ENCODE measurements at places on chromosomes 1 and 21.

- no peak for DNase-seq
Observed at GRCh38 chr1:199313444-199313843, 674.6 kb downstream of the PTPRC start.

- DNase-seq = no peak
Observed at GRCh38 chr1:60809204-60809980, 273.0 kb upstream of the NFIA start.

GRCh38 chr1:227952374-227953021, 4.8 kb upstream of the WNT9A start:
- DNase-seq = no peak

DNA sequence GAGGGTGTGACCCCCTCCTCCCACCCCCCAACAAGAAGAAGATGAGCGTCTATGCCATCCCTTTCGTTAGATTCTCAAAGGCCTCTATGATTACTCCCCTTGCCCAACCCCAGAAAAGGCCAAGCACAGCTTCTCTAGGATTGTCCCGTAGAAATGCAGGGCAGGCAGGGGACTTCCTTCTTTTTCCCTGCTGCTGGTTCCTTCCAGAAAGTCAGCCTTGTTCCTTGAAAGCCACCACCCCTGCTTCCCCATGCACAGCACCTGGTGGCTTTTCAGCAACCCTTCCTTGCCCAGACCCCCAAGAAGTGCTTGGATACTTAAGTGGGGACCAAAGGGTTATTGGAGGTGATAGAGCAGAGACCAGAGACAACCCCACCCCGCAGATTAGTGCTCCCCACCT, 75.1 kb downstream of the ARHGEF10L start:
- no peak for DNase-seq

DNA sequence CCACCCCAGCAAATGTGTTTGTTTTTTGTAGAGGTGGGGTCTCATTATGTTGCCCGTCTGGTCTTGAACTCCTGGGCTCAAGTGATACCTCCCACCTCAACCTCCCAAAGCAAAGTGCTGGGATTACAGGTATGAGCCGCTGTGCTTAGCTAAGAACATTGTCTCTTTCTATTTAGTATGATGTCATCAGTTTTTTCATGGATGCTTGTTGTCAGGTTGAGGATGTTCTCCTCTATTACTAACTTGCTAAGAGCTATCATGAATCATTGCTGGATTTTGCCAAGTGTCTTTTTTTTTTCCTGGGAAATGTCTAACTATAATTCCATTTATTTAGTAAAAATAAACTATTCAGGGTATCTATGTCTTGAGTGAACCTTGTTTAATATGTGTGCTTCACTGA, 19.0 kb upstream of the MPC2 start:
- DNase-seq = no peak

- no peak for DNase-seq
Observed at GRCh38 chr1:183313063-183313462, 105.1 kb downstream of the NMNAT2 start.

DNA sequence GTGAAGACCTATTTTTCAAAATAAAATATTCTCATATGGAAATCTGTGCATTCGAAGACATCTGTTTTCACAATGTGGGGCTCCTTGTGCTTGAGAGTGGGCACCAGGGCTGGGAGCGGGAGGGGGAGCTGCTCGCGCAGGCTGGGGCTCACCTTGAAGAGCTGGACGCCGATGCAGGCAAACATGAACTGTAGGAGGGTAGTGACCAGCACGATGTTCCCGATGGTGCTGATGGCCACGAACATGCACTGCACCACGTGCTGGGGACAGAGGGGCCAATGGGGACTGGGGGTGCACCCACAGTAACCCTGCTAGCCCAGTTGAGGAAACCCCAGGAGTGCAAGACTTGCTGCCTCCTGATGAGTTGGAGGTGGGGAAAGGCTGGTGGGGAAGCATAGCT, 42.2 kb upstream of the KIF21B start:
- DNase-seq = no peak

- no peak for DNase-seq
Observed at GRCh38 chr1:60727552-60727951, 354.8 kb upstream of the NFIA start.

DNA sequence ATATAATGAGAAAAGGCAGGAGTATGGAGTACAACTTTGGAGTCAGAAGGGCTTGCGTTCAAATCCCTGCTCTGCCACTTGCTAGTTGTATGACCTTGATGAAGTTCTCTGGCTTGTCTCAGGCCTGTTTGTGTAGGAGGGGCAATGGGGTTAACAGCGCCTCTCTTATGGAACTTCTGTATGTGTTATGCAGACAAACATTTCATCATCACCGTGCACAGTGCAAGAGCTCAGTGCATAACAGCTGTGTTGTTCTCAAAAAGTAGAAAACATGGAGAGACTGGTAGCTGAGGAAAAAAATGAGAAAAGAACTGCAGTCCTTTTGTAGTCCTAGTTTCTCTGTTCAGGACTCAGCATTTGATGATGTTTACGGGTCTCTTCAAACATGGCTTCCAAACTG, 10.4 kb upstream of the ZNF648 start:
- no peak for DNase-seq

DNA sequence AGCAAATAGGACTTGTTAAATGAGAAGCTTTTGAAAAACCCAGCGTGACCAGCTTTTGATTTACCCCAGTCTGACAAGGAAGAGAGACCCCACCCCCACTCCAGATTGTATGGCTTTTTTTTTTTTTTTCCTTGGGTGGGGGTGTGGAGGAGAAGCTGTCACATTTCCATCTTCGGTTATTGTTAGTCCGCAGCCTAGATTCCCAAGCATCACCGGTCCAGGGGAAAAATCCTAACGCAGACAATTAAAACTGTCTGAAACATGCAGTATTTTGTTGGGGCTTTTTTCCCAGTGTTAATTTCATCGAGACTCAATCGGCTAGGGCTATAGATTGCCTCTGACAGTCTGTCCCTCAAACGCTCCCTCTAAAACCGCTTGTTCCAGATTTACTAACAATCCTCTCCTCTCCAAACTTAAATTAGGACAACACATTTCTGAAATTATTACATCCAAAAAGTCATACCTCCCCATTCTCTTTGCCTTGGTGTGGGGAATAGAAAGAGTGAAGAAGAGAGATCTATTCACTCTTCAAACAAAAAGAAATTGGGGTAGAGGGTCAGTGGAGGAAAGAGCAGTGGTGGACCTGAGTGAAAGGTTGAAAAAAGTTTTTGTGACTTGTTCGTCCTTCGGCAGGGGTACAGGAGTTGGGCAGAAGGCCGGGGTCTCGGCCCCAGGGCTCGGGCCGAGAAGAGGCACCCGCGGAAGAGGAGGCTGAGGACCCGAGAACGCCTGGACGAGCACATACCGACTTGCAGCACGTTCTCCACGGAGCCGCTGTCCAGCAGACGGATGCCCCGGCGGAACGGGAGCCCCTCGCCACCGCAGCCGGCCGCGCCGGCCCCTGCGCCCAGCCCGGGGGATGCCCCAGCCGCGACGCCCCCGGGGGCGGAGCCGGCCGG, 1.1 kb downstream of the ZSWIM5 start:
- no peak for DNase-seq

GRCh38 chr21:30044447-30045064, 104.8 kb upstream of the GRIK1 start:
- DNase-seq = no peak

- DNase-seq = no peak
Observed at GRCh38 chr1:36531833-36532232, 49.1 kb upstream of the CSF3R start.

DNA sequence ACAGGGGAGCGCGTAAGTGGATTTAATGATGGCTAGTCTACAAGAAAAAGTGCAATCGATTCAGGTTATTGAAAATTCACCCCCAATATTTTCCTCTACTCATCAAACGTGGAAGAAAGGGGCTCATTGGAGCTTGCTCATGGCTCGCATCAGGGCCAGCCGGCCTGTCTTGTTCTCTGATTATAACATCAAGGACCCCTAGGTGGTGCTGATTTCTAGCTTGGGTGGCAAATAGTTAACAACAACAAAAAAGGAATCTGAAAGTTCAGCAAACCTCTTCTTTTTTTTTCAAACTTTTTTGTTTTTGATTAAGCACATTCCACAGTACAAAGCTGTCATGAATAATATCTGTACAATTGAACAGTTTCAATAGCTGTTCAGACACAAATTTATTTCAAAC, 35.8 kb upstream of the SOD1 start:
- DNase-seq = no peak

DNA sequence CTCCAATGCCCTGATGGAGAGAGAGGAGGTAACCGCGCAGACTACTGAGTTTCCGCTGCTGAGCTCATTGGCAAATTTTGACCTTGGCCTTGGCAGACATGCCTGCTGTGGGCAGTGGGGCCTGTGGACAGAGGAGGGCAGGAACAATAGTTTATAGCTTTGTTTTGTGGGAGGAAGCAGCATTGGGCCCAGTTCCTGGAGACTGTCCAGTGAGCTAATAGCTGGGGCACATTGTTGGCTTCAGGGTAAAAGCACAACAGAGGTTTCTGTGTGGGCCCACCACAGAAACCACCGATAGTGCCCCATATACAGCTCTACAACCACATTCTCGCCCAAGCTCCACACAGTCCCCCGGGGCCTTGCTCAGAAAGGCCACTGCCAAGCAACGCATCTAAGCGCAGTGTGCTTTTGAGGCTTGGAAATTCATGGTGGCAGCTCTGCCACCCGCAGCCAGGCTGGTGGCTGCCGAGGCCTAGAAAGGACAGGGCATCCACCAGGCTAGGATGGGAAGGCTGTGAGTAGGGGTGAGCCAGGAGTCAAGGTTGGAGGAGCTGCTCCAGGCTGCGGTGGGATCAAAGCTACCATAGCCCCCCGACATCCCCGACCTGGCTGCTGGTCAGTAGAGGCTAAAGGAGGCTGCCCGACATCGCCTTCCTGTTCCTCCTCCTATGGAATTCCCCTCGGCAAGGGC, 43.2 kb downstream of the NEK2 start:
- no peak for DNase-seq

- DNase-seq = no peak
Observed at GRCh38 chr21:43864962-43865539, at the start of gene AGPAT3. Gene AGPAT3 (plus strand): TSS chr21:43865223. CDS start chr21:43959682, 94,459 bp downstream.

GRCh38 chr21:46243960-46244361, 15.4 kb upstream of the LSS start:
- no peak for DNase-seq

DNA sequence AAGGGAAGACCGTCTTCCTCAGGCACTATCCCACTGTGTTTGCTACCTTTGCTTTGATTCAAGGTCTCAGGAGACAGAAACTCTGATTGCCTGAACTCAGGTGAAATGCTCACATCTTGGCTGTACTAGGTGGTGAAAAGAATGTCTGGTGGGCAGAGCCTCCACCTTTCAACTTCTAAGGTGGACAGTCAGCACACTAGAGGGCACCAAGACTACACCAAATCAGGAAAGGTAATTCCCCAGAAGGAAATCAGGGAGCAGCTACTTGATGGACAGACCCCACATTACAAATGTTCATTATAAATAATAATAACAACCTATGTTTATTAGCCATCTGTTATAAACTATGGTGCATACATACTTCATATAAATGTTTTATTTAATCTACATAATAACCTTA, 220.9 kb downstream of the ATG4C start:
- no peak for DNase-seq

GRCh38 chr1:153553830-153554541, 4.9 kb upstream of the S100A3 start:
- no peak for DNase-seq

DNA sequence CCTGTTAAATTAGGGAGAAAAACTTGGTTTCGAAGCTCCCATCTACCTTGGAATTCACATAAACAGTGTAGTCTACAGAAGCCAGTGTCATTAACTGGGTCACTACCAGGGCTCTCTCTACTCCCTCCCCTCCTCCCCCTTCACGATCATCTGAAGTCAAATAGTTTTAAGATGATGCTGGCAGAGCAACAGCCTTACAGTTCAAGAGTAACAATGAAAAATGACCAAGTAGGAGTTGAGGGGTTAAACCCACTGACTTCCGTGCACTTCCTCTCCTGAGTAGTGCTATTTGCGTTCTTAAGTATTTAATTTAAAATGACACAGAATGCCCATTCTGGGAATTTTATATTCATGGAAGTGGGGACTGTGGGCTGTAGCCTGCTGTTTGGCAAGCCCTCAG, 236.9 kb downstream of the SIPA1L2 start:
- DNase-seq = no peak

GRCh38 chr1:15152318-15153183, 996 bp upstream of the TMEM51 start:
- no peak for DNase-seq

DNA sequence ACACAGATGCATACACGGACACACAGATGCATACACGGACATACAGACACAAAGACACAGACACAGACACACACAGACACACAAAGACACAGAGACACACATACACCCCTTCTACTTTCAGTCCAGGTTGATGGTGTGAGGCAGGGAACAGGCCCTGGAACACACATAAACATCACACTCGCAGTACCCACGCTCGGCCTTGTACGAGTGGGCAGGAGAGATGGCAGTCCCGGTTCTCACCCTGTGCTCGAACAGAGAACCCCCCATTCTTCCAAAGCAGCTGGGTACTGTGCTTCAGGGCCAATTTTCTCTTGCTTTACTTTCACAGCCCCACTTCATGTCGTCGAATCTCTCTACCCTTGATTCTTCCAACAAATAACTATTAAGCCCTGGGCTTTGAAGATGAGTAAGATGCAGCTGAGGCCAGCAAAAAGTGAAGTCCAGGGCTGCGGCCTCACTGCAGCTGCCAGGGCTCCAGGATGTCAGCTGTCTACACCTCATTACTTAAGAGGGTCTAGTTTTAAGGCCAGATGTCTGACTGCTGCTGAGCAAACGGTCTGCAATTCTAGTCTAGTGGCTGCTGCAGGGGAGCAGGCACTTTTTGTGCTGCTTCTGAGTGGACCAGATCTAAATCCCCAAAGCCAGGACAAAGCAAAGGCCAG, 90.1 kb downstream of the PGBD5 start:
- no peak for DNase-seq

GRCh38 chr1:182687361-182687760, 3.0 kb upstream of the RGS8 start:
- no peak for DNase-seq

DNA sequence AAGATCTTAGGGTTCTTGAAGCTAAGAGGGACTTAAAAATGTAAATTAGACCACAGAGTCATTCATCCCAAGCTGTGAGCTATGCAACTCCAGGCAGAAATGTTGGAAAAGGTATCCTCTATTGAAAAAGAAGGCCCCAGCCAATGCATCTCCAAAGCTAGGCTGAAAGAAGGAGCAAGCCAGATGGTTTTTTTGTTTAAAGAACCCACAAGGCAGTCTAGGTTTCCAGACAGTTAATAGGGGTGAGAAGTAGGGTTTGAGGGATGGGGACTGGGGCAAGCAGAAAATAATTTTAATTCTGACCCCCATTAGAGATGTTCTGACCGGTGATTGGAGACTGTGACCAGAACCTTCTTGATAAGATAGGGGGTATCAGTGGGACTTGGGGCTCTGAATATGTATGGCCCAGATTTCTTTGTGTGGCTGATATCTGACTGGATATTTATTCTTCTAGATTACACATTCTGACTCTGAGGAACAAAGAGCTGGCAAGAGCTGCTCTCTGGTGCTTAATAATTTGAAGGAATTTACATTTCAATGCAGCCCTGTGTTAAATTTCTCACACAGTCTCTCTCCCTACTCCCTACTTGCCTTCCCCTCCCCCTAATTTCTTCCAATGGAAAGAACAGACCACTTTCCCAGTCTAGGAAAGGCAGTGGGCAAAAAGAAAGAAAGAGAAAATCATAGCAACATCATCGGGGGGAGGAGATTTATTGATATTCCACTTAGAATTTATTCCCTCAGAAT, 104.9 kb downstream of the NUF2 start:
- no peak for DNase-seq

GRCh38 chr1:184622136-184622823, 132.4 kb downstream of the EDEM3 start:
- DNase-seq = no peak

GRCh38 chr21:28402616-28402989, 590.1 kb downstream of the LTN1 start:
- no peak for DNase-seq

GRCh38 chr1:227391879-227392278, 73.6 kb upstream of the CDC42BPA start:
- no peak for DNase-seq

Data from stimulated activated CD8-positive, alpha-beta memory T cell treated with anti-CD3 and anti-CD28 coated beads, Interleukin-7, amount 100 ng/mL, for 24 hours (primary cell).